Hepatocyte (in vitro differentiated cells): ENCODE measurements at places on chromosomes 13 and 19.

GRCh38 chr19:49231804-49232203 is 74.2 kb downstream of the TRPM4 start:
- DNase-seq, result no peak

DNA sequence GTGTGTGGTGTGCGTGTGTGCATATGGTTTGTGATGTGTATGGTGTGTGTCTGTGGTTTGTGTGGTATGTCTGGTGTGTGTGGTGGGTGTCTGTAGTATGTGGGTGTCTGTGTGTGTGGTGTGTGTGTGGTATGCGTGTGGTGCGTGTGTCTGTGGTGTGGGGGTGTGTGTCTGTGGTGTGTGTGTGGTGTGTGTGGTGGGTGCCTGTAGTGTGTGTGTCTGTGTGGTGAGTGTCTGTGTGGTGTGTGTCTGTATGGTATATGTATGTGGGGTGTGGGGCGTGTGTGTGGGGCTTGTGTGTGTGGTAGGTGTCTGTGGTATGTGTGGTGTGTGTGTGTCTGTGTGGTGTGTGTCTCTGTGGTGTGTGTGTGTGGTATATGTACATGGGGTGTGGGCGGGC is 300.7 kb downstream of the TEX29 start:
- no peak for DNase-seq

- no peak for DNase-seq
Observed at GRCh38 chr13:33227927-33228647, 57.5 kb downstream of the STARD13 start.

DNA sequence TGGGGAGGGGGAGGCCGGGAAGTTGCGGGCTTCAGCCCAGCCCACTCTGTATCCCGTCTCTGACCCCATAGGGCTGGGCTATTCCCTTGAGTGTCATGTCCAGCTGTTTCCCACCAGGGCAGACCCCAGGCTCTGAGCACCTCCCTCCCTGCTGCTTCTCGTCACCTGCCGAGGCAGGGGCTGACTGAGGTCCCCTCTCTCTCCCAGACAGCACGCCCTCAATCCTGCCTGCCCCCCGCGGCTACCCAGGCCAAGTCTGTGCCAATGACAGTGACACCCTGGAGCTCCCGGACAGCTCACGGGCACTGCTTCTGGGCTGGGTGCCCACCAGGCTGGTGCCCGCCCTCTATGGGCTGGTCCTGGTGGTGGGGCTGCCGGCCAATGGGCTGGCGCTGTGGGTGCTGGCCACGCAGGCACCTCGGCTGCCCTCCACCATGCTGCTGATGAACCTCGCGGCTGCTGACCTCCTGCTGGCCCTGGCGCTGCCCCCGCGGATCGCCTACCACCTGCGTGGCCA is 625 bp downstream of the F2RL3 start:
- DNase-seq, result no peak

DNA sequence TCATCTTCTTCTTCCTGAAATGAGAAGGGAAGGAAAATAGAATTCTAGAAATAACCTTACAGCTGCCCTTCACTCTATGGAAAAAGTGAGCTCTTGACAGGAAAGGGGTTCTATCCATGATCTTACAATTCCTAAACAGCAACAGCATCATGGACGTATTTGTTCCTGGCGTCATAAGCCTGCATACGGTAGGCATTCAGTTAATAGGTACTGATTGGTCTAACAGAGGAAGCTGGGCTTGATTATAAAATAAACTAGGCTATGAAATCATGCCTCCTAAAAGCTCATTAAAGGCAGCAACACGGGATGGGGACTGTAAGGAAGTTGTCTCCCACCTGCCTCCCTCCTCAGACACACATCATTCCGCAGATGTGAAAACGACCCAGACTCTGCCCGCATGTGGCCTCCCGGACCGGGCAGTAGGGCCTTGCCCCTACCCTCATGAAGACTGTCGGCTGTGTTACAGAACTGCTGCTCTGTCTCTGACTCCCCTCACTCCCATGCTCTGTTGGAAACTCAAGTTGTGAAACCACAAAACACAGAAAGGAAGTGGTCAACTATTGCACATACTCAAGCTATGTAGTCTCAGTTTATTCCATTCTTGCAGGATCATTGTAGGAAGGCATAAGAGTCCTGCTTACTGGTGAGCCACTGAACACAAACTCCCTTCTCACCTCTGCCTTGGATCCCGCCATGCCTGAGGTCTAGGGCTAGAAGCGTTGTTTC is 129.8 kb downstream of the DLEU7 start:
- no peak for DNase-seq

DNA sequence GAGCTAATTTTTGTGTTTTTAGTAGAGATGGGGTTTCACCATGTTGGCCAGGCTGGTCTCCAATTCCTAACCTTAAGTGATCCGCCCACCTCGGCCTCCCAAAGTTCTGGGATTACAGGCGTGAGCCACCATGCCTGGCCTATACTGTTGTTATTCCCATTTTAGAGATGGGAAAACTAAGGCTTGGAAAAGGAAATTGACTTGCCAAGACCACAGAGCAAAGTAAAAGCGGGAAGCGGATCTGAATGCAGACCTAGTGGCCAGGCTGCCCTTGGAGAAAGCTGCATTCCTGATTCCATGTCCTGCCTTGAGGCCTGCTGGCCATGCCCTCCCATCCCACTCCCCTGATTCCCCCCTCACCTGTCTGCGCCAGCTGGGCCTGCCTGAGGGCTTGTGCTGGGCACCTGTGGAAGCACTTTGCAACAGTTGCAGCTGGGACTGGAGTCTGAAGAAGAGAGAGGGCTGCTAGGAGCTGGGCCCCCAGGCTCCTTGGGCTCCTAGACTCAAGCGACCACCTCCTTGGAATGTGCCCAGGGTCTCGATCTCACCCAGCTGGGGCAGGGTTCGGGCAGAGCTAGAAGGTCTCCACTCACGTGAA is 5.7 kb downstream of the PALM3 start:
- DNase-seq, result no peak

DNA sequence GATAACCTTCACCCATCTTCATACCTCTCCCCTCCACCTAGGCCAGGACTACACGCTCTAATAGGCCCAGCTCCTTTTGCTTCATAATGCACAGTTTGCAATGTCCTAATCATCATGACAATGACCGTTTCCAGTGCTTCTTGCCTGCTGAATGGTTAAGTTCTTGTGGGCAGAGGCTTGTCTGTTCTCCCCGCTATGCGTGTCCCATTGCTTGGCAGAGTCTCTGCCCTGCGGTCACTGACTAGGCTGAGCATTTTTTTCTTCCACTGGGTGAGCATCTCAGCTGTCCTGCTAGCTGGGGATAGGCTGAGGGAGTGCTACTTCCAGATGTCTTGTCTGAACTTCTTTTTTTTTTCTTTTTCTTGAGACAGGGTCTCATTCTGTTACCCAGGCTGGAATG is 314.7 kb downstream of the UQCRFS1 start:
- DNase-seq, result no peak

DNA sequence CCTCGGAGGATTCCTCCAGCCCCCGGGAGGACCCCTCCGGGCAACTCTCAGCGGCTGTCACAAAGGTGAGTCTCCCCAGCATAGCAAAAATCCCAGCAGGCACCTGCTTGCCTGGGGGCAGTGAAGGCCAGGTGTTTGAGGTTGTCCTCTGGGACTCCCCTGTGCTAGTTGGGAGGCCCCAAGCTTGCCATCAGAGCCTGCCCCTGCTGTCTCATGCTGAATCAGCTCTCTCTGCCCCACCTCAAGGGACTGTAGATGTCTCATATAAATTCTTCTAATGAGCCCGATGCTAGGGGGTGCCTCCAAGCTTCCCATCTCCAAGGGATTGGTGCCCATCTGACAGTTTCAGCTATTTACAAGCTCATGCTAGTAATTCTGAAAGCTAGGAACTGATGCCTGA is 53.6 kb downstream of the NWD1 start:
- DNase-seq, result no peak

DNA sequence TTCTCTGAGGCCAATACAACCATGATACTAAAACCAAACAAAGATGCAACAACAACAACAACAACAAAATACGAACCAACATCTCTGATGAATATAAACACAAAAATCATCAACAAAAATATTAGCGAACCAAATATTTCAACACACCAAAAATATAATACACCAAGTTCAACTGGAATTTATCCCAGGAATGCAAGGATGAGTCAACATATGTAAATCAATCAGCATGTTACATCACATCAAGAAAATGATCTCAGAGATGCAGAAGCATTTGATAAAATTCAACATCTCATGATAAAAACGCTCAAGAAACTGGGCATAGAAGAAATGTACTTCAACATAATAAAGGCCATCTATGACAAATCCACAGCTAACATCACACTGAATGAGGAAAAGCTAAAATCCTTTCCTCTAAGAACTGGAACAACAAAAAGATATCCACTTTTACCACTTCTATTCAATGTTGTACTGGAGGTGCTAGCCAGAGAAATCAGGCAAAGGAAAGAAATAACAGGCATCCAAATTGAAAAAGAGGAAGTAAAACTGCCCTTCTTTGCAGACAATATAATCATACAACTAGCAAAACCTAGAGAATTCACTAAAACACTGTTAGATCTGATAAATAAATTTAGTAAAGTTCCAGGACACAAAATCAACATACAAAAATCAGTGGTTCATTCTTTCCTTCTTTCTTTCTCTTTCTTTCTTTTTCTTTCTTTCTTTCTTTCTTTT is 2448.7 kb upstream of the PCDH20 start:
- no peak for DNase-seq

DNA sequence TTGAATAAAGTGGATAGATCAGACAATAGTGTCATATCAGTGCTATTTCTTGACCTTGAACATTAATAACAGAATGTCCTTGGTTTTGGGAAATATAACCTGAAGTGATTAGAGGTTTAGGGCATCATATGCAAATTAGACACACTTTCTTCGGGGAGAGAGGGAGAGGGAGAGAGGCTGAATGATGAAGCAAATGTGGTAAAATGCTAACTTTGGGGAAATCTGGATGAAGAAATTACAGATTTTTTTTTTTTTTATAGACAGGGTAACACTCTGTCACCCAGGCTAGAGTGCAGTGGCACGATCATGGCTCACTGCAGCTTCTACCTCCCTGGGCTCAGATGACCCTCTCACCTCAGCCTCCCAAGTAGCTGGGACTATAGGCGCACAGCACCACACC is 3.9 kb upstream of the NCR1 start:
- DNase-seq, result no peak

GRCh38 chr13:19834704-19835103 is 28.7 kb downstream of the ZMYM5 start:
- no peak for DNase-seq

DNA sequence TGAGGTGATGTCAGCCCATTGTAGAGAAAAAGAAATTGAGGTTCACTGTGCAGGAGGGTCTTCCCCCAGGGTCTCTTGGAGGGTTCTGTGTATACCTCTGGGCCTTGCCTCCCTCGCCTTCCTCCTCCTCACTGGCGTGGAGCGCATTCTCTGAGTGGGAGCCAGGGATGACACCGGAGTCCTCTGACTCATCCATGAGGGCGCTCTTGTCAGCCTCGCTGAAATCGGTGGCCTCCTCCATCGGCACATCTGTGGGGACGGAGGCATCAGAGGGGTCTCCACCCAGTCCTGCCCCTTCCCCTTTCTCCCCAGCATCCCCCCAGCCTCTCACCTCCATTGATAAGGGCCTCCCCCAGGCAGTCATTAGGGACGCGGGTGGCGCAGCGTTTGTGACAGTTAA is 16.2 kb downstream of the PRKD2 start:
- DNase-seq, result no peak

DNA sequence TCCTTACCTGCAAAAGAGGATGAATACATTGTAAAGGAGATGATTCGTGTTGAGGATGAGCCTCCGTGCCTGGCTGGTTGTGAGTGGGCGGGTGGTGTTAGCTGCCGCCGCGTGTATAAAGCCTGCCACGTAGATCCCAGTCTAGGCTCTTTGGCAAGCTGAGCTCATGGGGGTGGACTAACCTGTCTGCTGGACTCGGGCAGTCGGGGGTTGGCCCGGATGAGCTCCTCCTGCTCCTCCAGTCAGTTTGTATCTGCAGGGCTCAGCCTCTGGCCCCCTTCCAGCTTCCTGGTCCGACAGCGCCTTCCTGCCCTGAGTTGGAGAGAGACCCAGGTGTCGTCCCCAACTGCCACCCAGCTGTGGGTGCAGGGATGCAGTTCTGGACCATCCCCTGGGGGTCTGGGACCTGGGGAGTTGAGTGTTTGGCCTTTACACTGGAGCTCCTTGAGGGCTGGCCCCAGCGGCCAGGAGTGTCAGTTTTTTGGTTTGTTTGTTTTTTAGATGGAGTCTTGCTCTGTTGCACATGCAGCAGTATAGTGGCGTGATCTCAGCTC is 20.9 kb downstream of the TECR start:
- DNase-seq, result peak; percentile 46

DNA sequence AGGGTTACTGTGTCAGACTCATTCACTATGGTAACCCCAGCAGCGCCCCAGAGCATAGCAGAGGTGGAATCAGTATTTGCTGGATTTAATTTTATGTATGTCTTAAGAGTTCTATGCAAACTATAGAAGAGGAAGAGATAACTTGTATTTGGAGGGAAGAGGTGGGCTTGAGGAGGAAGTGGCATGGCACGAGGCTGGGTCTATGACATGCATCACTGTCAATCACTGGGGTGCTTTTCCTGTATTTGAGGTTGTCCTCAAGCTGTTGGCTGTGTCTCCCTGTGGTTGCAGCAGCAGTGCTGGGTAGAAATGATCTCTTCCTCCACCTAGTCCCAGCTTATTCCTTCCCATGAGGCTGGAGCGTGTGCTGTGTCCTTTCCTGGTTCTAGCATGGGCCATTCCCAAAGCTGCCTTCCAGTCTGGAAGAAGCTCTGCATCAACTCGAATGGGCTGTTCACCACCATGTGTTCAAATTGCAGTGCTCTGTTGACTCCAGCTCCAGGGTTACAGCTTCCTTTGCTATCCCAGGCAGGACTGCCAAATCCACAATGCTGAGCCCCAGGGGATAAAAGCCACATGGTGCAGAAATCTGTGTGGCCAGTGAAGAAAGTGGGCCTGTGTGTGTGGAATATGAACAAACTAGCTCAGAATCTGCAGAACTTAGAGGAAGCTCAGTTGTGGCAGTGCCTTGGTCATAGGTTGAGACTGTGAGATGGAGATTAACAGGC is 73.1 kb upstream of the MTIF3 start:
- DNase-seq, result no peak

GRCh38 chr13:78103936-78104335 is 185.3 kb upstream of the EDNRB start:
- no peak for DNase-seq

- DNase-seq, result no peak
Observed at GRCh38 chr19:9939301-9939913, 3.1 kb upstream of the OLFM2 start.

GRCh38 chr19:14475251-14476073 is at the start of gene PTGER1:
Gene PTGER1 (minus strand): TSS chr19:14475354. CDS start chr19:14474320, 1,034 bp downstream.
- DNase-seq, result peak; percentile 74

- DNase-seq, result no peak
Observed at GRCh38 chr19:53147645-53148044, 11.2 kb downstream of the ZNF347 start.

DNA sequence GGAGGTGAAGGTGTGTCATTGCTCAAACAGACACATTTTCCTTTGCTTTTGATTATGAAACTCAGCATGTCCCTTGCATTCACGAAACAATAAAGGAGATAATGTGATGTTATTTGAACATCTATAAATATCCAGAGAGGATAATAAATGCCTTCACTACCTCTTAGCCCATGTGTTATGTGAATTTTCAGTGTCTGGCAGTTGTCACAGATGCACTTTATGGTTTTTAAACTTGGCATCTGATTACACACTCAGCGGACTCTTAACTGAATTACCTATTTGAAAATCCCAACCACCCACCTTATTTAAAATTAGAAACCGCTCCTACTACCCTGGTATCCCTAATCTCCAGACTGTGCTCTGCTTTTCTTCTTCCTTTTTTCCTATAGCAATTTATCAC is 254.2 kb downstream of the COG6 start:
- DNase-seq, result no peak
